ENCODE measurements at places on chromosomes 1 and 21.
A peak's percentile ranks its signal among the peaks of the same experiment; 100 is the strongest.

DNA sequence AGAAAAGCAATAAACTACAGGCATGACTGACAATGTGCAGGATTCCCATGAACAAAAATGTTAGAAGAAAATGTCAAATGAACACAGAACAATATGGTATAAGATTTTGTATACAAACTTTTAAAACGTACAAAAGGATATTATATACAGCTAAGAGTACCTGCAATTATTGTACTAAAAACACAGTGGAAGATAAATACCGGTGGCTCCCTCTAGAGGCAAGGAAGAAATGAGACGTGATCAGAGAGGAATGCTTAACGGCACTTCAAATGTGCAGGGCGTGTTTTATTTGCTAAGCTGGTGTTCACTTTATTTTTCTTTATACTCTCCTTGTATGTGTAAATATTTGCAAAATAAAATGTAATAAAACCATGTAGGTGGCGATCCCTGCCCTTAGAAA lies 191.8 kb upstream of the SAMSN1 start:
- DNase-seq = no peak

- no peak for DNase-seq
Measured at GRCh38 chr1:88208389-88208788, 475.7 kb upstream of the PKN2 start.

GRCh38 chr1:69700770-69701169 lies 133.0 kb downstream of the LRRC7 start:
- DNase-seq = no peak

DNA sequence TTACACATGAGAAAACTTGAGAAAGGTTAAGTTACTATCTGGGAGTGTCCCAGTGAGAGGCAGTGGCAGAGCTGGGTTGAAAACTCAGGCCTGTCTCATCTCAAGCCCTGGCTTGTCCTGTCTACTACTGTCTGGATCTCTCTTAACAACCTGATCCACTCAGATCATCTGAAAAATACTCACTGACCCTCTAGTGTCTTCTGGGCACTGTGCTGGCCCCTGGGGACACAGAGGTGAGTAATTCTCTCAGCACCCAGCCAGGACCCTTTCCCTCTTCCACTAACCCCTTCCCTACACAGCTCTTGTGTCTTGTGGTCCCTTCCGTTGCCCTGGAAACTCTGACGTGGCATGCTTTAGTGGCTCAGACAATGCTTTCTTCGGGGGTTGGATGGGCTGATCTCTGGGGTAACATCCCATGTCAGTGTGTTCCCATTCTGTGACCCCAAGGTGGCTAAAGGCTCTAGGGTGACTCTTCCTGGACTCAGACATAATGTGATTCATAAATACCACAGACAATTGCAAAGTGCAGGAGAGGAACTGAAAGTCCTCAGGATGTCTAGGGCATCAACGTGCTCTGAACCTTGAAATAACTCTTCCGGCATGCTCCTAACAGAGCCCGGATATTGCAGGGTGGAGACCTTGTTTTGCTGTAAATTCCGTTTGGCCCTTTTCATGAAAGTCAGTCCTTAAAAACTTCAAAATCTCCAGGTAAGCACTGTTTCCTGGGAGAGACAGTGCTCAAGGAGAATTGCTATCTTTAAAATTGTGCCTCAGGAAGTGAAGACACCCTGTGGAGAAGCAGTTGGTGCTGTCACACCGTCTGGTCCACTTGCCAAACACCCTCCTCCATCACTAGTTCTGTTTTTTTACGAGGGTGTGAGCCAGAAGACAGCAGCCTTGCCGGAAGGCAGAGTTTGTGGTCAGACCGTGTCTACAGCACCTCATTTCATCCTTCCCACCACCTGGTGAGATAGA lies 4.0 kb downstream of the SHISAL2A start:
- DNase-seq = peak; percentile 51

- no peak for DNase-seq
Measured at GRCh38 chr21:16194788-16195537, 465.2 kb downstream of the USP25 start.

- no peak for DNase-seq
Measured at GRCh38 chr1:104463126-104463697, 713.5 kb downstream of the AMY1C start.

GRCh38 chr1:77802026-77802425 lies 22.6 kb downstream of the MIGA1 start:
- no peak for DNase-seq

GRCh38 chr1:20327467-20327866 lies 36.8 kb downstream of the VWA5B1 start:
- no peak for DNase-seq

DNA sequence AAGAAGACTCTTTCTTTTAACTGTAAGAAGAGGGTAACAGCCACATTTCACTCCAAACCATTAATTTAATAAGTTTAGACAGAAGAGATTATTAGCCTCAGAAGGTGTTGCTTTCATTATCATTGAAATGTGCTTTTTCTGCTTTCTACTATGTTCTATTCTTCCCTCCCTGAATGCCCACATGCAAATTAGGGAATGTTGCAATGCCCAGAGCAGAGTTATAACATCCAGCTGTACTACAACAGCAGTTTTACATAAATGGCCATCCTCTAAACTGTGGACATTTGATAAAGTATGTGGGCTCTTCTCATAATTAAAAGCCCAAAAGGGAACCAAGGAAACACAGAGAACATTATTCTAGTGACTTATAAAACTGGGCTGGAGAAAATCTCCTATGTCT lies 82.2 kb upstream of the SOD1 start:
- no peak for DNase-seq

DNA sequence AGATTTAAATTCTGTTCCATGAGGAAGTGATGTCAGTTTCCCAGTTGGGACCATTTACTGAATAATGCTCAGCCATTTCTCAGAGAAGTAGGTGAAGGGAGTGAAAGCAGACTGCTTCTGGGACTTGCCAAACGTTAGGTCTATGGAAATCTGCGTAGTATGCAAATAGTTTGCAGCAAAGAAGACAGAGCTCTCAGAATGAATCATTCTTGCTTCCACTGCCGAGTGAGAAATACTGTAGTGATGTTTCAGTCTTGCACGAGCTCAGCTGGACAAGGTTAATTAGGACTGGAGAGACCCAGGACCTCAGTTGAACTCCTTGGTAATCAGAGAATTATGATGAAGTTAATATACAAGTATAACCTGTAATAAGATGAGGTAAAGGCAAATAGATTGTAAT lies 317.7 kb upstream of the DAB1 start:
- DNase-seq = no peak

DNA sequence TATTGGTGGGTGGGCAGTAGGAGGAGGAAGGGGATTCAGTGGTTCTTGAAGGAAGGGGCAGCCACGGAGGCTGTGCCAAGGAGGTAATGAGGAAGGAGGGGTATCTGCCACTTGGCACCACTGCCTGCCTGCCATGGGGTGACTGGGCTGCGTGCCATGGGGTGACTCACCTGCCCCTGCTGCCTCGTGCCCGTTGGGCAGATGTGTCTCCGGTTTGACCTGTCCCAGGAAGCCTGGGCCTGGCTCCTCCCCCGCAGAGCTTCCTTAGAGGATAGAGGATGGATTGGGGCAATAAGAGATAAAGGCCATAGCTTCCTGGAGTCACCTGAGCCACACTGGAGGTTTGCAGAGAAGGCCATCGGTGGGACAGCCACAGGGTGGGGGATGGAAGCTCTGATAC lies 1.7 kb downstream of the PADI3 start:
- no peak for DNase-seq

- DNase-seq = no peak
Measured at GRCh38 chr1:147843486-147843885, 59.1 kb upstream of the GJA8 start.

DNA sequence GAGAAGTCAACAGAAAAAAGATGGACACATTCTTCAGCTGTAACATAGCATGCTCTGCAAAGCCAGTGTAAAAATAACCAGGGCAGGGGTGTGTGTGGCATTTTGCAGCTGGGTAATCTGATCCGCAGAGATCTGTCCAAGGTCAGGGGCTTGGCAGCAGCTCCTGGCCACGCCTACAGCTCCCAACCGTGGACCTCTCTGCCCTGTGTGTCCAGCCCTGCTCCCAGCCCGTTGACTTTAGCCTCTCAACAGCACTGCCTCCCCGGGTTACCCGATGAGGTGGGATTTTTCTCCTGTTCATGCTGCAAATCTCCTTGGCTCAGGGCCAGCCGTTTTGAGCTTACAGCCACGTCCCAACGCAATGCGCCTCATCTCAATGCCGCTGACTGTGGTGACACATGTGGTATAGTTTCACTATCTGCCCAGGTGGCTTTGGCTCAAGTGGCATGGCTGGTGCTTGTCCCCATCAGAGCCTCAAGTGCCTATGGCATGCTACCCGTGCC lies 68.1 kb downstream of the VWA5B1 start:
- DNase-seq = no peak

DNA sequence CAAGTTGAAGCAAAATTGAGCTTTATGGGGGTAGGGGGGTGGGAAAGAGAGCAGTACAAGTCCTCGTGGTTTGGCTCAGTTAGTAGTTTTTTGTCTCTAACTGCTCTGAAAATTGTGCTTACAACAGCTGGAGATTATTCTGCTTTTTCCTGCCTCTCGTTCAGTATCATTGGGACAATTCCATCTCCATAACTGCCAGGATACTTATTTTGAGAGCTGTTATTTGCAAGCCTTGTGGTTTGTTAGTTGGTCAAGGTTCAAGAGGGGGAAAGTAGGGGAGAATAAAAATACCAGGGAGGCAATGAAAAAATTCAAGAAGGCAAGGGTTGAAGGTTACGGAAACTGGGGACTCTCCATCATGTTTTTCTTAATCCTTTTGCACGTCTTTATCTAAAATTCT lies 811.8 kb upstream of the ADGRL2 start:
- no peak for DNase-seq

DNA sequence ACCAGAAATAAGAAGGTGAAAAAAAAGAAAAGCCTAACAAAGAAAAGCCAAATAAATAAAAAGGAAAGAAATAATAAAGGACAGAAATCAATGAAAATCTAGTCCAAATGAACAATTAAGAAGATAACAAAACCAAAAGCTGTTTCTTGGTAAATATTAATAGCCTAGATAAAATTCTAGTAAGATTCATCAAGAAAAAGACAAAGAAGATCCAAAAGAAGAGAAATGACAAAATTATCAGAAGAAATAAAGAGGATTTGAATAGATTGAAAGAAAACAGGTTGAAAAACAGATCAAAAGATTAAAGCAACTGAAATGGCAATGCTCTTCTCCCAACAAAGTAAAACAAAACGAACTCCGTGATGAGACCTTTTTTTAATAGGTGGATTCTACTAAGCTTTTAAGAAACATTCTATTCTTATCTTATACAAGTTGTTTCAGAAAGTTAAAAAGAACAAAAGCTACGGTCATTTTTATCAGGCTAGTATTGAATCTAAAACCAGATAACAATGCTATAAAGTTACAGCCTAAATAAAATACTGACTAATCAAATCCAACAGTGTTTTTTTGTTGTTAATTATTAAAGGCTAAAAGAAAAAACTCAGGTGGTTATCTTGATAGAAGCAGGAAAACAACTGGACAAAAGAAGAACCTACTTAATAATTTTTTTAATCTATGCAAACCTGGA lies 50.9 kb downstream of the ENAH start:
- DNase-seq = no peak

DNA sequence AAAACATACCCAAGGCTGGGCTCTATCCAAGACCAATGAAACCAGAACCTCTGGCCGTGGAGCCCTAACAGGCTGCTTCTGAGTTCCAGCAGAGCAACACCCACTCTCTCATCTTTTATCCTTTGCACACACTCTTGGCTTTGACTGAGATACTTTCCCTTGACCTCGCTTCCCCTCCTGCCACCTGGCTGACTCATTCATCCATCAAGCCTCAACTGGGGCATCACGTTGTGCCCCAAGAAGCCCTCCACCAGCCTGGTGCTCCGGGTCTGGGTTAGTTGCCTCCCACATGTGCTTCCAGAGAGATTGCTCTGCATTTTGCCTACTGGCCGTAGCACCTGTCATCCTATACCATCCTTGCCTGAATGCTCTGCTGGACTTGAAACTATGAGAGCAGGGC lies 34.5 kb upstream of the SERBP1 start:
- no peak for DNase-seq

DNA sequence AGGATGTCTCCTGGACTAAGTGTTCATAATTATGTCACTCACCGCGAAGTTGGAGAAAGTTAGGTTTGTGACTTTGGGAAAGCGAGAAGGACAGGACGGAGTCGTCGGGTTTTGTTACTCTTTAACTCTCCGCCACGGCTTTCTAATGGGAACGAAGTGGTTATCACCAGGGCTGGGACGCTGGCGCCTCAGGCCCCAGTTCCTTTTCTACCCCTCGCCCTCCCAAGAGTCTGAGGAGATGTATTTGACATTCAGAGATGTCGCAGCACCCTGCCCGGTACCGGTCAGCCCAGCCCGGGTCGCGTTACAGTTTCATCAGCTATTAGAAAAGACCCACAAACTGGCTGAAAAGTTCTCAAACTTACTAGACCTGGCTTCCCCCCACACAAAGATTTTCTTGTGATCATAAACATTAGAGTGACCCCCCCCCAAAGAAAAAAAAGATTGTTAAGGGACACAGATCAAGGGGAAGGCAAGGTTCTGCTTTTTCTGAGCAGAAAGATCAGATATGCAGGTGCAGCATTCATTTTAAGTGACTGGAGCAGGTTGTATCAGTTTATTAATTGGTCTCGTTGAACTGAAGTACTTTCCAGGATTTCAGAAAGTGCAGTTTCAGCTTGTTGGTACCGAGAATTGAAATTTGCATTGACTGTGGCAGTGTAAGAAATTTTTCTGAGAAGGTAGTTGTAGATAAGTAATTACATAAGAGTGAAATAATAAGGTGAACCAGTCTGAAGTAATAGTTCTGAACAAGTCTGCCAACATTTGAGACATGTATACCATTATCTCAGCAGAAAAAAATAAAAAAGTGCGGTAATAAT lies 859 bp upstream of the ZBTB18 start:
- no peak for DNase-seq

GRCh38 chr21:45611939-45612664 lies 31.4 kb upstream of the PCBP3 start:
- no peak for DNase-seq

- DNase-seq = no peak
Measured at GRCh38 chr1:201955729-201956143, 433 bp downstream of the TIMM17A start.

- DNase-seq = no peak
Measured at GRCh38 chr1:39003794-39004193, 12.7 kb downstream of the AKIRIN1 start.

DNA sequence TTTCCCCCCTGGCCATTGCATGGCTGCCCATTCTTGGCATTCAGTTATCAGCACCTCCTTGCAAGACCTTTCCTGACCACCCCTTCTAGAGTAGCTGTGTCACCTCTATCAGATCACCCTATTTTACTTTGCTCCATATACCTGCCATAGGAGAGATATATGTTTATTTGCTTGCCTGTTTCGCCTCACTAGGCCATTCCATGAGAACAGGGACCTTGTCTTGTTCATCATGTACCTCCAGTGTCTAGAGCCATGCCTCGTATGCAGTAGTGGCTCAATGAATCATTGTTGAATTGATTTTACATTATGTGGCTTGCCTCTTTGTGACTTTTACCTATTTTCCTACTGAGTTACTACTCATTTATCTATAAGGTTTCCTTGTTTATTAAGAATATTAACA lies 26.4 kb upstream of the PADI2 start:
- no peak for DNase-seq
